Activated CD4-positive, alpha-beta T cell treated with anti-CD3 and anti-CD28 coated beads, Interleukin-2, Interleukin-4, amounts not matched to agents 100 ng/mL and 50 ng/mL, durations not matched to agents 16 hours and 8 hours (primary cell): ENCODE measurements at places on chromosomes 12 and 14.

DNA sequence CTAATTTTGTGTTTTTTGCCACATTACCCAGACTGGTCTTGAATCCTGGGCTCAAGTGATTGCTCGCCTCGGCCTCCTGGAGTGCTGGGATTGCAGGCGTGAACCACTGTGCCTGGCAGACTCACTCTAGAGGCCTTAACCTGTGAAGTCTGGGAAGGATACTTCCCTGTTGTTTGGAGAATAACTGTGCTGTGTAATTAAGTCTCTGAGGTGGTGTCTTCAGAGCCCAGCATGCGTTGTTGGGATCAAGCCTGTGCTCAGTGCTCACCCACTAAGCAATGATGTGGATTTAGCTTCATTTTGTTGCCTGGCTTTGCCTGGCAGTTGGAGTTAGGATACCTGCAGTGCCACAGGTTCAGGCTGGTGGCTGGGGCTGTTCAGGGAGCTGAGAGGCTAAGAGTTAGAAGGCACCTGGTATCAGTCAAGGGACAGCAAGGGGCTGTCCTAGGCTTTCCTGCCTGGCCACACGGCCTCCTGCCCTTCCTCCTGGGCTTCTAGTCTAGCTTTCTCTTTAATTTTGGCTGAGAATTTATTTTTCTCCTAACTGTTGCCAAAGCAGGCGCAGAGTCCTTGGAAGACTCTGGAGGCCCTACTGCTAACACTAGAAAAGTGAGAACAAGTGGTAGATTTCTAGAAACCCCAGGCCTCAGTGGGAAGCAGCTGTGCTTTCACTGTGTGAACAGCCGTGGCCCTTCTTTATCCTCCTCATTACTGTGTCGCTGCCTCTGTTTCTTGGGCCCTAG, 38.5 kb downstream of the EP400 start:
- no peak for DNase-seq

DNA sequence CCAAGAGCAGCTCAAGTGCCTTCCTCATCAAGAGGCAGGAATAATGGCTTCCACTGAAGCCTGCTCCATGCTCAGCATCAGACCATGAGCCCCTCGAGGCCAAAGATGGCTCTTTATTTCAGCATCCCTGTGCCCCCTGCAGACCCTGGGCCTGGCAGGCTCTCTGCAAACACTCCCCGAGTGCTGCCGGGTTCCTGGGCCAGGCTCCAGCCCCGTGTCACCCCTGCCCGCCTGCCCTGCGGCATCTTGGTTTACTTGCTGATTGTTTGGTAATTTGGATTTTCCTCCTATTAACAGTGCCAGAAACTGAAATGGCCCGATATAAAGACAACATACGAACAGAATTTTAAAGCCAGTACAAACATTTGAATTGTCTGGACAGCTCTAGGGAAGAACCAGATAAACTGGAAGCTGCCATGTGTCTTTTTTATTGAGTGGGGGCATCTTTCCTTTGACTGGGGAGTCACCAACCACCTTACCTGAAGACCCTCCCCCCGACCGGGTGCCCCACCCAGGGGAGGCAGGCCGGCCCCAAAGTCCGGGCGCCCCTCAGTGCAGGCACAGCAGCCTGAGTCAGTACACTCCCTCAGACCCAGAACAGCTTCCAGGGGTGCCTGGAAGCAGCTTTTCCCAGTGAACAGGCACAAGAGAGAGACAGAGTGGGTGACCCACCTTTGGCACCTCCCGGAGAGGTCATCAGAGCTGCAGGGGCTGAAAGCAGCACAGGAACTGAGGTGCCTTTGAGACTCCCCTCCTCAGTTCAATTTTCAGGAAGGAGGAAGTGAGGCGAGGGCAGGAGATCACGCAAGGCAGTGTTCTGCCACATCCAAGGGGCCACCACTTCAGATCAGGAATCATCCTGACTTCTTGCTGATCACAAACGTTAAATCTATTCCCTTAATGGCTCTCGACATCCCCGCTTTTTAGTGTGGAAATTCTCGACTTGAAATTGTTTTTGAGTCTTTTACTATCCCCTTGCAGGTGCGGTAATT, 30.6 kb downstream of the ITPK1 start:
- no peak for DNase-seq

- DNase-seq = no peak
Observed at GRCh38 chr12:86729739-86730138, 473.5 kb upstream of the MGAT4C start.

DNA sequence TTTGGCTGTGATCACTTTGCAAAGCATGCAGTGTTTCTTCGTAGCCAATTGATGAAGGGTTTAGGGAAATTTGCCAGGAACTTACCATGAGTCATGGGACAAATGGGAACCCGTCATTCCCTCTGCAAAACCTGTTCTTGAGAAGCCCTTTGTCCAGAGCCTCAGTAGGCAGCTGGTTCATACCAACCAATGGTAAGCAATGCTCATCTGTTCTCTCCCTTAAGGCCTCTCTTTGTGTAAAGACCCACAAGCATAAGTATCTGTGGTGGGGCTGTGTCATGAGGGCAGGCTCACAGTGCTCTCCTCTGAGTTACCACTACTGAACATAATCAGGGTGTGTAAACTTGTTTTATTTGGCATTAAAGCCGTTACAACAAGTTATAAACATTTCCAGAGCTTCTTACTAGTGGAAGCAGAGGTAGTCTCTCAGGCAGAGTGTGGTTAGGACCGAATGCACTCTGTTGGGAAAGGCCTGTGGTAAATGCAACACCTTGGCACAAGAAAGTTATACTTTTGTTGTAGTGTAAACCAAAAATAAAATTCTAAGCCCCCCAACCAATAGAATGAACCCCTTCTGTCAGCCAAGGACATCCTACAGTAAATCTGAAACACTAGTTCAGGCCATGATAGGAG, 119.8 kb downstream of the SINHCAF start:
- no peak for DNase-seq

GRCh38 chr12:44546060-44546459, 330.1 kb downstream of the NELL2 start:
- DNase-seq = no peak

DNA sequence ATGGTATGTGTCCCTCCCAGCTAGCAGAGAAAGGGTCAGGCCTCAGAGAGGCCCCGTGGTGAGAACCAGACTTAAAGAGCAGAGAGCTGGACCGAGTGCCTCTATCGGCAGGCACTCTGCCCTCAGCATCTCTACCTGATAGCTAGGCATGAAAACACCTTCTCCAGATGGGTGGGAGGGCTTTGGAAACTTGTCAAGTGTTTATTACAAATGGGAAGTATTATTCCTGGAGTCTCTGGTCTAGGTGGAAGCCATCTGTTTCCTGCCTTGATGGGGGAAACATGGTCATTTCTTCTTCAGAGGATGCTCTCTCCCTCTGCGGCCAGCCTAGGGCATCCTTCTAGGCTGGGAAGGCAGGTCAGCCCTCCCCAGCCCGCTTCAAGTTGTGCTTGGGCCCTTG, 2.3 kb downstream of the TMEM63C start:
- no peak for DNase-seq

GRCh38 chr12:110583137-110584059, at the start of gene PPTC7:
Gene PPTC7, minus strand, starts transcription at chr12:110583318. Its CDS starts 287 bp downstream, at chr12:110583031.
- peak; percentile 98 for DNase-seq

GRCh38 chr12:93521225-93522080, 51.0 kb upstream of the SOCS2 start:
- no peak for DNase-seq

DNA sequence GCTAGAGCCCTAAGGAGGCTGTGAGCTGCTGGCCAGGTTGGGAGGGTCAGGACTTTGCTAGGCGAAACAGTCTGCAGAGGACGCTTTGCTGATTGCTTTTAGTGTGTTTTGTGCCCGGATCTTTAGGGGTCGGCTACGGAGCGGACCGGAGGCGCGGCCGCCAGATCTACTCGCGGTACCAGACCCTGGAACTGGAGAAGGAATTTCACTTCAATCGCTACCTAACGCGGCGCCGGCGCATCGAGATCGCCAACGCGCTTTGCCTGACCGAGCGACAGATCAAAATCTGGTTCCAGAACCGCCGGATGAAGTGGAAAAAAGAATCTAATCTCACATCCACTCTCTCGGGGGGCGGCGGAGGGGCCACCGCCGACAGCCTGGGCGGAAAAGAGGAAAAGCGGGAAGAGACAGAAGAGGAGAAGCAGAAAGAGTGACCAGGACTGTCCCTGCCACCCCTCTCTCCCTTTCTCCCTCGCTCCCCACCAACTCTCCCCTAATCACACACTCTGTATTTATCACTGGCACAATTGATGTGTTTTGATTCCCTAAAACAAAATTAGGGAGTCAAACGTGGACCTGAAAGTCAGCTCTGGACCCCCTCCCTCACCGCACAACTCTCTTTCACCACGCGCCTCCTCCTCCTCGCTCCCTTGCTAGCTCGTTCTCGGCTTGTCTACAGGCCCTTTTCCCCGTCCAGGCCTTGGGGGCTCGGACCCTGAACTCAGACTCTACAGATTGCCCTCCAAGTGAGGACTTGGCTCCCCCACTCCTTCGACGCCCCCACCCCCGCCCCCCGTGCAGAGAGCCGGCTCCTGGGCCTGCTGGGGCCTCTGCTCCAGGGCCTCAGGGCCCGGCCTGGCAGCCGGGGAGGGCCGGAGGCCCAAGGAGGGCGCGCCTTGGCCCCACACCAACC, 1.5 kb downstream of the HOXC6 start:
- no peak for DNase-seq

DNA sequence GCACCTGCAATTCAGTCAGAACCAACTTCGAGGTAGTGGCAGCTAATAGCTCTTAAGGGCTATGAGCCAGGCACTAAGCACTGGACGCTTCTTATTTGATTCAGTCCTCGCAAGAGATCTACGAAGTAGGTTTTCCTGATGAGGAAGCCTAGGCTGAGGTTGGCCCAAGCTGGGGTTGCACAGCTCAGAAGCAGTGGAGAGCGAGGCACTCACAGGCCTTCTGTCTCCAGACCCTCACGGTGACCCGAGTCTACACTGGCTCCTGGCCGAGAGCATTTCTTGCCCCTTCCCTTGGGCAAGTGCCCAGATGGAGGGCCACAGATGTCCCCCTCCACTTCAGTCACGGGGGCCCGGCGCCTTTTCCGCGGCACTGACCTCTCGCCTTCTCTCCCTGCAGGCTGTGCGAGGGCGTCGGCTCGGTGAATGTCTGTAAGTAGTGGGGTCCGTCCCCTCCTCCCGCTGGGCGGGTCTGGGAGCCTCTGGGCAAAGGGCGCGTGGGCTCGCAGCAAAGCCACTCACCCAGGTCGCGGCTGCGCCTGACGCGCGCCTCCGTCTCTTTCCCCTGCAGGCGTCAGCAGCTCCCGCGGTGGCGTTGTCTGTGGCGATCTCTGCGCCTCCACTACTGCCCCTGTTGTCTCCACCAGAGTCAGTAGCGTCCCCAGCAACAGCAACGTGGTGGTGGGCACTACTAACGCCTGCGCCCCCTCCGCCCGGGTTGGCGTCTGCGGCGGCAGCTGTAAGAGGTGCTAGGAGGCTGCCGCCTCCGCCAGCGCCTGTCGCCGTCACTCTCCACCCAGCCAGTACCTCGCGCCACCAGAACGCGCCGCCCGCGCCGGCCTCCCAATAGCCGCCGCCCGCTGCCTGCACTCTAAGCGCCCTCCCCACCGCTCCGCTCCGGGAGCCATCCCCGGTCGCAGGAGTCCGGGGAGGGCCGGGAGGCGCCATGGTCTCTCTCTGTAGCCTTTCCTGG, 13.1 kb downstream of the KRT83 start:
- peak; percentile 32 for DNase-seq

DNA sequence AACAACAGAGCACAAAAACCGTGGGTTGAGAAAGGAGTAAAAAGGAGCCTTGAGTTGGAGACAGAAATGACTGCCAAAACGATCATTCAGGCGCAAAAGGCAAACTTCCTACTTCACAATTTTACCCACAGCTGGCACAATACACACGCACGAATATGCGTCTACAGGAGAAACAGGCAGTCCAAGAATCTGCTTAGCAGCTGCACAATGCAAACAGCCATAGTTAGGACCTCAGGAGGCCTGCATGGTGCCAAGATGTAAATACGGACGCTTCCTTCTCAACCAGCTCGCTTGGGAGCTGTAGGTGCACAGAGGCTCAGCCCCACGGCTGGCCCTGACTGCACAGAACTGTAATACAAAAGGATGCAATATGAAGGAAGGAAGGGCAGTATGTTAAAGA, 250.1 kb upstream of the CAND1 start:
- DNase-seq = no peak

DNA sequence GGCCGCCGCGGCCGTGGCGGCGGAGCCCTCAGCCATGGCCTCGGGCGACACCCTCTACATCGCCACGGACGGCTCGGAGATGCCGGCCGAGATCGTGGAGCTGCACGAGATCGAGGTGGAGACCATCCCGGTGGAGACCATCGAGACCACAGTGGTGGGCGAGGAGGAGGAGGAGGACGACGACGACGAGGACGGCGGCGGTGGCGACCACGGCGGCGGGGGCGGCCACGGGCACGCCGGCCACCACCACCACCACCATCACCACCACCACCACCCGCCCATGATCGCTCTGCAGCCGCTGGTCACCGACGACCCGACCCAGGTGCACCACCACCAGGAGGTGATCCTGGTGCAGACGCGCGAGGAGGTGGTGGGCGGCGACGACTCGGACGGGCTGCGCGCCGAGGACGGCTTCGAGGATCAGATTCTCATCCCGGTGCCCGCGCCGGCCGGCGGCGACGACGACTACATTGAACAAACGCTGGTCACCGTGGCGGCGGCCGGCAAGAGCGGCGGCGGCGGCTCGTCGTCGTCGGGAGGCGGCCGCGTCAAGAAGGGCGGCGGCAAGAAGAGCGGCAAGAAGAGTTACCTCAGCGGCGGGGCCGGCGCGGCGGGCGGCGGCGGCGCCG, 381 bp downstream of the YY1 start:
- no peak for DNase-seq

- DNase-seq = no peak
Observed at GRCh38 chr14:64064447-64064846, 211.6 kb downstream of the SYNE2 start.
